NCI-H345 (cell line): ENCODE measurements at places on chromosomes 3 and 15.

GRCh38 chr3:59101231-59101736 is 51.5 kb upstream of the CFAP20DC start:
- DNase-seq = no peak

DNA sequence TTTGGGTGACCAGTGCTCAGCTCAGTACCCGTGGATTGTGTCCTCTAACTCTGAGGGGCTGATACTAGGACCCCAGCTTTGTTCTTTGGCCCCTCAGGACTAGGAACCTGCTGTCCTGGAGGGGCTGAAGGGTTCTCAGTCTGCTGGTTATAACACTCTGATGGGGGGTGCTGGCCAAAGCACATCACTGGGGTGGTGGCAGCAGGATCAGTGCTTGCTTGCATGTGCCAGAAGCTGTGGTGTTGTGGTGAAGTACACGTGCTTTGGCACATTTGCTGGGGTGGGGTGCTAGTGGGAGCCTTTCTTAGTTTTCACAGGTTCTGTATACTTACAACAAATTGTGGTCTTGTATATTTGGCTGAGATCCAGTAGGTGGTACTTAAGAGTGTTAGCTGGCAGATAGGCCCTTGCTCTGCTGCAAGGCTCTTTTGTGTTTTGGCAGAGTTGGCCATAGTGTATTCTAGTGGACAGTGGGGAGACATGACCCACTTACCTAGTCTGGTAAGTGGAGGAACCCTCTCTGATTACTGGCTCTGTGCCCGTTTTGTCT is 344.3 kb downstream of the EDEM1 start:
- no peak for DNase-seq

DNA sequence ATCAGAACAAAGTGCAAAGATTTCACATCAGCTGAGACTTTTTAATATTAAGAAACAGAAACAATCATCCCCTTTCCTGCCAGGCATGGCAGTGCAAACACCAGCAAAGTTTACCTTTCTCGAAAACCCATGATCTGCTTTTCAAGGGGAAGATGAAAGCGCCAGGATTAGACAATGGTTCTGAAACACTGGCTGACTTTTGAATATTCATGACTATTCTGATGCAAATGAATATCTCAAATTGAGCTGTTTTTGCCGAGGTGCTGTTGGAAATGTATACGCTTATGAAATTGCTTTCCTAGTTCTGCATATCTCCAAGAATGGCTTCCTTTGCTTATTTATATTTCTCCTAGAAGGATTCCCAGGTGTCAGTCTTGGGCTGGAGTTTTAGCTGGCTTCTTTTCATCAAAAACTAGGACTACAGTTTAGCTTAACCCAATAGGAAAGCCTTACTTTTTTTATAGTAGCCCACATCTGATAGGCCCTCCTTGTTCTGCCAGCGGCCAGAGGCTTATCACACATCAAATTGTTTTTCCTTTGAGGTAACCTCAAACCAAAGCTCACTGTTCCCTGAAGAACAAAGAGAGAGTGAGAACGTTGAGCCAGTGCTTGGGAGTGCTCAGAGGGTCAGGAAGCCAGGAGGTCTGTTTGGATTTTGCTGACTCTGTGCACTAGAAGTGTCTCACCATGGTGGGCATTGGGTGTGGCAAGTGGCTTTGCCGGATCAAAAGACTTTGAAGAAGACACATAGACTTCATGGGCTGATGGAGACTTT is 74.0 kb upstream of the PLCL2 start:
- peak; percentile 41 for DNase-seq

DNA sequence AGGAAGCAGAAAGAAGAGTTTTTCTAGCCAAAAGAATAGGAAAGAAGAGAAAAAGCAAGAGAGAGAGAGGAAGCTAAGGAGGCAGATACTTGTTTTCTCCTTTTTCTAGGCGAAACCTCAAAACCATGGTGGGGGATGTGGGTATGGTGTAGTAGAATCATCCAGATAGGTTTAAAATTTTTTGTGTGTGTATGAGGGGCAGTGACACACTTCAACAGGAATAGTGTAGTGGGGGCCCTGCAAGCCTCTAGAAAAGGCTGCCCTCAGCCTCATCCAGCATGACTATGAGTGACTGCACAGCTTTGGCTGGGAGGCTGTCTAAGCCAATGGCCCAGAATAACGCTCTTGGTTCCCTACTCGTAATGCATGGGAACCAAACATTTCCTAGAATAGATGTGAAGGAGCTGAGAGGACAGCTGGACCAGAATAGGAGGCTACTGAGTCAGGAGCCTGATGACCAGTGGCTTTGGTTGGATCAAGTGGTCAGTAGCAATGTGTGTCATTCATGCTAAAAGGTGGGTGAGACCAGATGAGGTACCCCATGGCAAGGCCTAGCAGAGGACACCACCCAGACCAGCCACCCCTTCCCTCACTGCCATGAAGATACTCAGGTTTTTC is 24.4 kb downstream of the MOBP start:
- no peak for DNase-seq

DNA sequence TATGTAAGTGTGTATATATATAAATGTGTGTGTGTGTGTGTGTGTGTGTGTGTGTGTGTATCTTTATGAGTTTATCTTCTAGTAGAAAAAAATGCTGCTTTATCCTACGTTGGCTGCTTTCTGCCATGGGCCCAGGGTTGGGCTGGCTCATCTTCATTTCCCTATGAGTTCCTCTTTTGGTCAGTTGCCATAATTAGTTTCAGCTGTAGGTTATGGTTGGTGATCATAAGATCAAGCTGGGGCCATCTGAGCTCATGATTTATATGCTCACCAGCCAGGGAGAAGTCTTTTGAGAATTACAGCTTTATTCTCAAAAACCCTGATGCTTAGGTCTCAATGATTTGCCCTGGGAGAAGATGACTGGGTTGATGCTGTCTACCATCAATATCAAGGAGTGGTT is 775.8 kb upstream of the ARPP21 start:
- no peak for DNase-seq

- DNase-seq = no peak
Observed at GRCh38 chr15:95799286-95800200, 531.0 kb upstream of the NR2F2 start.

- DNase-seq = no peak
Observed at GRCh38 chr15:99478977-99479376, 86.8 kb upstream of the MEF2A start.

DNA sequence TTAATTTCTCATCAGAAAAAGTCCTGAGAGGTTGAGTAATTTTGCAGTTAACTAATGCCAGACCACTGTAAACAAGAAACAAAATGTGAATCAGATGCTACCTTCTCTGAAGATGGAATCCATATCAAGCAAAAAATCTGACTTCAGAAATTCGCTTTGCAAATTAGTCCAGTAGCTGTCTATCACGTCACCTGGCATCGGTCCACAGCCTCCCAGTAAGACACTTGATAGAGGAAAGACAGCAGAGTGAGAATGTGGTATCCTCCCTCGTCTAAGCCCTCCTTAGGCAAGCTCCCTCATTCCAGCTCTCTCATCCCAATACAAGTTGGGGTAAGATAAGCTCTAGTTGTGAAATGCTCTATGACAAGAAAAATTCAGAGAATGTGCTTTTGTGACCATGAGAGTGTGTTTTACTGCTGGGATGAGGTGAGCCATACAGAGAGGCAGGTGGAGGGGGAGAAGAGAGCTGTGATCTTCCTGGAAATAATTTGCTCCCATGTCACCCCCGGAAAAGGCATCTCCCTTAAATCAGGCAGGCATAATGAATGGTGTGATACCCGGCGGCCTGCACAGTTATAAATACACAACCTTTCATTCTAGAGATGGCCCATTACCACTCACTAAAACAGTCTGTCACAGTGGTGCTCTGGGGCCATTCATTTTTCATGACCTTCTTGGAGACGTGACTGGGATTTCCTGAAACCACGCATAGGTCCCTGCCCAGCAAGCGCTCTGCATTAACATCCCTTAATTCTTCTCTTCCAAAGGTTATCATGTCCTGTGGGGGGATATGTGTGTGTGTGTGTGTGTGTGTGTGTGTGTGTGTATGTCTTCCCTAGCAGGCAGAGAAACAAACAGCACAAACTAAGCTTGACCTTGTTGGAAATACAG is 602.0 kb upstream of the KCNMB2 start:
- no peak for DNase-seq

DNA sequence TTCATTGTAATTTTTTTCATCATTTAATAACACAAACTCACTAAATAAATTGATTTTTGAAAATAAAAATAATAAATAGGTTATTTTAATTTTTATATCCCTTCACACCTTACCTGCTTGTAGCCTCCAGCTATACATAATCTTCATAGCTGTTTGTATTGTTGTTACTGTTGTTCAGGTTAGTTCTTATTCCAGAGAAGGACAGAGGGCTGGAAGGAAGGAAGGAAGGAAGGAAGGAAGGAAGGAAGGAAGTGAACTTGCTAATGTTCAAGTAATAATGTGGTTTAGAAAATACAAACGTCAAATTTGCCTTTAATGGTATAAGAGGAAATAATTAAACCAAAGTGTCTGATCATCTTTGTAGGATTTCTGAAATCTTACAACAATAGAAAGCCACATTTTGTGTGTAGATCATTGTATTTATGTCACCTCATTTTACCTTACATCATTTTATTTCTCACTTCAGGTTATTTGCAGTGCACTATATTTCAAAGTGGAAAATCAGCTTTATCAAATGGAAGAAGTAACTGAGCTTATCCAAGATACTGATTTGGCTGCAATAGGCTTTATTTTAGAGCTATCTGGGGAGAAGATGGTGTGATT is 660.0 kb upstream of the CCDC54 start:
- no peak for DNase-seq

DNA sequence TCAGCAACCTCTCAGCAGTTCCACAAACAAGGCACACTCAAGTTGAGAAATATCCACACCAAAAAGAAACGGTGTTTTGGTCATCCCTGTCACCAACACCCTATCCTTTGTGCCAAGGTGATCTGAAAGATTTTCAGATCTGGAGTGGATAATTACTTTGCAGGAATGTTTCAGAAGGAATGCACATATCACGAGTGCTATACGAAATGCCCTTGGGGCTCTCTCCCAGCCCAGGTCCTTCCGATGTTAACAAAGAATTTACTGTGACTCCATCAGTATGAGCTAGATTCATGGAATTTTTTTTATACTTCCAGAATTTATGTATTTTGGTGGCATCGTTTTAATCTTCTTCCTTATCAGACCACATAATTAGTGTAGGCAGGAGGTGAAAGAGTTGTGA is 105.0 kb downstream of the GRM7 start:
- no peak for DNase-seq

DNA sequence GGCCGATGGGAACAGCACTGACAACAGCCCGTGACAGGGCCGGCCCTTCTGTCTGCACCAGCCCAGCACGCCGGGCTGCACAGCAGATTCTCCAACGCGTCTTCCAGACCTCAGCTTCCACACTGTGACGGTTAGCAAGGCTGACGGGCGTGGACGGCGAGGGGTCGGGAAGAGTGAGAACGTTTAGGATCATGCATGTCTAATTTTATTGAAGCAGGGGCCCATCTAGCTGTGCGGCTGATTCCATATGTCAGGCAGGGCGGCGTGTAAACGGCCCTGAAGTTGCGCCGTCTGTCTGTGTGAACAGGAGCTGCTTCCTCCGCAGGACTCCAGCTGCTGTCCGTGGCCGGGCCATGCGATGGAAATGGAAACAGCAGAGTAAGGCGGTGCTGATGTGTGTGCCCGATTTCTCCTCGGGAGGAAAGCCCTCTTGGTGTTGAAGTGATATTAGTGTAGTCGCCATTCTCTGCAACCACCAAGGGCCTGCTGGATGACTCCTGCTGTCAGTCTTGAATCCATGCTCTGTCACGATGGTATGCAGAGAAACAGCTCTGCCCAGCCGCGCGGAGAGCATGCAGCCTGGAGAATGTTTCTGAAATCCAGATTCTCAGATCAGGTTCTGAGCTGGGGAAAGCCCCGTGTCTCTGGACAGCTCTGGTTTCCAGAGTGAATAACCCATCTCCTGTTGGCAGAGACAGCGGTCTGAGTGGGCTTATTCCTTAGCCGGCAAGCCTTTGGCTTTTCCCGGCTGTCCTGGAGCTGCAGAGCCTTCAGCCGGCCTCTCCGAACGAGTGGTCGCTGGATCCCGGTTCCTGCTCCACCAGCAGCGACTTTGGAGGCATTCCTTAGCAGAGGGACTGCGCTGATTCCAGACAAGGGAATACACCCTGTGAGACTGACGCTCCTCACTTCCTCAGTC is 158.1 kb upstream of the UBE3A start:
- no peak for DNase-seq

DNA sequence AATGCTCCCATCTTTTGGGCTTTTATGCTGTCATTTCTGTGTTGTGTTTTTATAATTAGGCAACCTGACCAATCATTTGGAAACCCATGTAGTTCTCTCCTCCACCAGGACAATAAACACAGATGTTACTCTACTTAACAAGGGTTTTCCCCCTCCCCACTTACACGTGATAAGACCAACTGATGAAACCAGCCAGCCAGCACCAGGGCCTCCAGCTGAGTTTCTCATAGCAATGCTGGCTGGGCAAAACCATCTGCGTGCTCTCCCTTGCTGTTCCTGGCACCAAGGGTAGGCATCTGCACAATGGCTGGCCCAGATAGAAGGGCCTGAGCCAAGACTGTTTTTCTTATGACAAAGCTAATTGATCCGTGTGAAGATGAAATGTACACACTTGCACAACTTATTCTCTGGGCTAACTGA is 310.4 kb downstream of the PLCL2 start:
- DNase-seq = peak; percentile 10

DNA sequence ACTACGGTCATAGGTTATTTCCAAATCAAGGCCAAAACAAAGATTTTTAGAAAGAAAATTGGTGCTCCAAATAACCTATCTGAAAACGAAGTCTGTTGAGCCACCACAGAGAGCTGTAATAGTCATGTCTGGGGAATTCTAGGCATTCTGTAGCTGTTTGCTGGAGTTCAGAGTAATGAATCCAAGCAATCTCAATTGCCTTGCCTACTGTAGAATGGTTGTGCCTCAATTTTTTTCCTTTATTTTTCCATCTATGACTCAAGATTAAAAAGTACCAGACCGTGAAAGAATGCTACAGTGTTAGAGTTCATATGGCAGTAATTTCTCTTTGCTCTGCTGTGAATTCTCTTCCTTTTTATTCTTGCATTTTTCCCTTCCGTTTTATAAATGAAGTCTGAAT is 1007.2 kb upstream of the ALCAM start:
- no peak for DNase-seq

DNA sequence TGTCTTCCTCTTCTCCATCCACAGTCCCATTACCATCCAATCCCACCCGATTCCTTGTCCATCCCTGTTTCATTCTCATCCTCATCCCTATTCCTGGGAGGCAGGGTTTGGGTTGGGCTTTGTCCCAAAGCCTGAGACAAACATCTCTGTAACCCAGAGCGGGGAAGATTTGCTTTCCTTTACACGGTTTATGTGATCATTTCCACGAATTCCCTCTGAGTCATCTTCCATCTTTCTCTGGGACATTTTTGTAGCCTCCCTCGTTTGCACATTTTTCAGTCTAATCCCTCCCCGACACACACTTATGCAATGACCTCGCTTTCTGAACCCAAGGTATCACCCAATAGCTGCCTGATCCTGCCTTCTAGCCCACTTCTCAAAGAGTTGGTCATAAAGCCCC is 22.8 kb downstream of the DUOX2 start:
- no peak for DNase-seq

- peak; percentile 40 for DNase-seq
Observed at GRCh38 chr15:90609242-90610180, 79.8 kb downstream of the CRTC3 start.

GRCh38 chr15:93290618-93290946 is 201.6 kb upstream of the RGMA start:
- DNase-seq = no peak
